Lung (tissue), 17 donors: ENCODE measurements at places on chromosomes 12 and 14. TPM values are rescaled to one million over a fixed set of nuclear protein-coding genes. Genes with fewer than 3 reads are reported as not detected.

Gene MGAT4C
- polyA plus RNA-seq = 0.01 TPM

Gene TROAP
- polyA plus RNA-seq = 2.4 TPM

Gene WNT5B
- 2.8 TPM for polyA plus RNA-seq

Gene ST8SIA1
- 1.2 TPM for polyA plus RNA-seq

Gene PTPN6
- 222 TPM for polyA plus RNA-seq

DNA sequence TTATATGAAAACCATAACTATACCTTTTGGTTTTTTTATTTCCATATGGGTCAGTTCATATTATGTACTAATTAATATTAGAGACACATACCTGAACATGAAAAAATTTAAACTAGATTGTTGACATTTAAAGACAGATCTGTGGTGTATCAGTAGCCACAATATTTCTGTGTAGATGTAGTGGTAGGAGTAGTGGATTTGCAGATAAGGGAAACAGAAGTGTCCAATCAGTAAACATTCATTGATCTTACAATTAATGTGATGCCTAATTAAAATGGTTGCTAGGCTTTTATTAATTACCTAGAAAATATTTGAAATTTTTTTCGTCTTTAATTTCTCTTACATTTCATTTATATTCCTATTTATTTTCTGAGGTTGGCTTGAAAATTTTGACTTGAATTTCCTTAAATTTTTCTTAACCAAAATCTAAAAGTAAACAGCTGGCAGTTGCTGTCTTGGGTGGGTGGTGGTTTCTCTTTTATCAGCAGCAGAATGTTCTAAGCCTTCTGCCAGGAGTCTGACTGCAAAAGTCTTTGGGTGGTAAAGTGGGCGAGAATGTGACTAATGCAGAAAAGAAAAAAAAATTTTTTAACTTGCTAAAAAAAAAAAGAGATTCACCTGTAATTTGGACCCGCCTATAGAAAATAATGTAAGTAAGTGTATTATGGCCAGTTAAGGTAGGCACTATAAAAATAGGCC lies 2.4 kb downstream of the FGFR1OP2 start:
- peaks cover 3% of the 10 kb centered on the region for H3K4me1 ChIP-seq
- no peak overlapping the region for H3K4me3 ChIP-seq
- no peak overlapping the region for H3K27ac ChIP-seq
- H3K36me3 ChIP-seq = no peaks in the 10 kb centered on the region

DNA sequence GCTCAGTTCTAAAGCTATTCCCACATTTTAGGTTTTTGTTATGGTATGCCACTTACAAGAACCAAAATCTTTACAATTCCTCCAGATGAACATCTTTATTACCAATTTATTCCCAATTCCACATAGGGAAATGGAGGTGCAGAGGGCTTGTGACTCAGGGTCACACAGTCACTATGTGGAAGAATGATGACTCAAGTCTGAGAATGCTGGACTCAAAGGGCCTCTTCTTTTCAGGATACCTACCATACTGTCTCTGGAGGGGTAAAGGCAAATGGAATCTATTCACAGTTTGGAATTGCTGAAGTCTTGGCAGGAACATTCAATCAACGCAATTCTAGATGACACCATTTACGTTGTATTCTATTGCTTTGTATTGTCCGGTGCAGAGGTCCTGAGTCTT lies 48.2 kb upstream of the MANSC4 start:
- no peak overlapping the region for H3K27ac ChIP-seq
- DNase-seq = no peak
- H3K4me1 ChIP-seq = no peaks in the 10 kb centered on the region
- no peaks in the 10 kb centered on the region for H3K36me3 ChIP-seq
- no peak overlapping the region for H3K4me3 ChIP-seq
- no peaks in the 10 kb centered on the region for H3K27me3 ChIP-seq

GRCh38 chr12:52197371-52198231 lies 5.8 kb upstream of the KRT80 start:
- H3K27ac ChIP-seq = peak overlapping the region; percentile 66
- H3K4me1 ChIP-seq = peaks cover 14% of the 10 kb centered on the region
- H3K36me3 ChIP-seq = no peaks in the 10 kb centered on the region

GRCh38 chr12:57157588-57158173 lies 10.3 kb upstream of the LRP1-AS start:
- H3K4me3 ChIP-seq = no peak overlapping the region
- H3K27ac ChIP-seq = no peak overlapping the region
- H3K27me3 ChIP-seq = no peaks in the 10 kb centered on the region
- DNase-seq = no peak
- no peaks in the 10 kb centered on the region for H3K4me1 ChIP-seq

DNA sequence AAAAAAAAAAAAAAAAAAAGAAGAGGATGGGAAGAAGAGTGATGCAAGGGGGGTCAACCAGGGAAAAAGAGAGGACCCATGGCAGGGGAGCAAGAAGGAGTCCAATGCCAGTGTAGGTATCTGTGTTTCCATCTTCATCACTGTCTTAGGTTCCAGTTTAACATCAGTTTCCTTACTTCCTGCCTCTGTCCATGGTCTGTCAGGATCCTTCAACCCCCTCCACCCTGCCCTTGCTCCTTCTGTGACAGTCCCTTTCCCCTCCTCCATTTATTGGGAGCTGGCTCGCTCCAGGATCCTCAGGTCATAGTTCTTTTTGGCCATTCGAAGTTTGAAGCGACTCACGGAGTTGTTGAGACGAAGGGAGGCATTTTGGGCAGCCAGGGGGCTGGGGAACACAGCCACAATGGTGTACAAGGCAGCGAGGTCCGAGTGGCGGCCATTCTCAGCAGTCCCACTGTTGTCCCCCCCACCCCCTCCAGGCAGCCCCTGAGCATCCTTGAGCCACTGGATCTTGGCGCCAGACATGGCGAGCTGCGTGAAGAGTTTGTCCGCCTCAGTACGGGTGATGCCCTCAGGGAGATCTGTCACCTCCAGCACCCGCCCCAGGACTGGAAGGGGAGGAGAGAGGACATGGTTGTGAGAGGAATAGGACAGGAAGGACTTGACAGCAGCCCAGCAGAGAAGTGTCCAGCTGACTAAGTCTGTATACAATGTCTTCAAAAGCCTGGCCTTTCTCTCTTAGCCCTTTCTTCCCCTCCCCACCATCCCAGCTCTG lies 3.7 kb upstream of the STAC3 start:
- DNase-seq = no peak
- H3K4me3 ChIP-seq = no peak overlapping the region
- no peaks in the 10 kb centered on the region for H3K4me1 ChIP-seq
- H3K27me3 ChIP-seq = no peaks in the 10 kb centered on the region
- peaks cover 19% of the 10 kb centered on the region for H3K36me3 ChIP-seq
- no peak overlapping the region for H3K27ac ChIP-seq

DNA sequence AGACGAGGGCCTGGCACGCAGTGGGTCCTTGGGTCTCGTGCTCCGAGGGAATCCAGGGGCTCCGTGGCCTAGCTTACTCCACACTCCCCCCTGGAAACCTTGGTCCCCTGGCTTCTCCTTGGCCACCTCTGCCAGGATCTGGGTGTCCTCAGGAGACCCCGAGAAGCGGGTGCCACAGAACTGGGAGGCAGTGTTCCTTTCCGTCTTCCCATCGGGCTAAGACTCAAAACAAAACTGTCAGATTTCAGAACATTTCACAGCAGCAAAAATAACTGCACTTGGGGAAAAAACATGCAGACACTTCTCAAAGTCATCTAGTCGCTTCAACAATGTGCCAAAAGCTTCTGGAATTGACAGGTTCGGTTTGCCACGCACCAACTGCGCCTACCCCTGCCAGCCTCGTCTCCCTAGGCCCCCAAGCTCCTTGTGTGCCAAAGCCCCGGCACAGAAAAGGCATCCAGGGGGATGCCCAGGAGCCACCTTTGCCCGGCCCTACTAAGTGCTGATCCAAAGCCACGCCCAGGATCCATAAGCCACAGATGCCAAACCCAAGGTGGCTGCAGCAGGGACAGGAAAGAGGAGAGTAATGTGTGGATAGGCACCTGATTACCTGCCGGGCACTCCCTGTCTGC lies 58.4 kb upstream of the DIO3 start:
- no peaks in the 10 kb centered on the region for H3K36me3 ChIP-seq
- no peaks in the 10 kb centered on the region for H3K27me3 ChIP-seq
- no peak overlapping the region for H3K27ac ChIP-seq
- no peaks in the 10 kb centered on the region for H3K4me1 ChIP-seq

DNA sequence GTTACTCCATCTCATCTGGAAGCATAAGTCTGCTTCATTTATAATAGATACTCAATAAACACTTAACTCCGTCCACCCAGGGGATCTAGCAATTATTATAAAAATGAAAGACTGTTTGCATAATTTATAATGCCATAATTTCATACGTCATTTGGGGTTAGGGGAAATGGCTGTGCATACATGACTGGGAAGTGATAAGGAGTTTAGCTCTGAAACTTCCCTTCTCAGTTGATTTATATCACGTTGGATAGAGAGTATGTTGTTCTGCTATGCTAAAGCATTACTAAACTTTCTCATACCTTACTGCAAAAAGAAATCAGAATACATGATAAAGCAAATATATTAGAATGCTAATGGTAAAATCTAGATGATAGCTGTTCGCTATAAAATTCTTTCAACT lies 90.4 kb upstream of the DYNC1H1 start:
- no peak for DNase-seq
- no peak overlapping the region for H3K4me3 ChIP-seq
- H3K27ac ChIP-seq = no peak overlapping the region
- no peaks in the 10 kb centered on the region for H3K36me3 ChIP-seq

DNA sequence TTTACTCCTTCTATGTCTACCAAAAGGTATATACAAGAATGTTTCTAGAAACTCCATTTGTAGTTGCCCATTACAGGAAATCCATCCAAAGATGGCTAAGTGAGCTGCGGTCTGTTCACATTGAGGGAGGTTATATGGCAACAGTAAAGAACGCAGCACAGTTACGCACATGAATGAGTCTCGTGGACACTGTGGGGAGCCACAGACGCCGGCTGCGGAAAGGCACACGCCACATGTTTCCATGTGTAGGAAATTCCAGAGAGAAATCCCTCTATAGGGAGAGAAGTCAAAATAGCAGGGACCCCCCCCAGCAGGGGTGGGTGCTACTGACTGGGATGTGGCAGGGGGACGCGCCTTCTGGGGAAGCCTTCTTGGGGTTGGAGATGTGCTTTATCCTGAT lies 139.0 kb upstream of the NCOR2 start:
- peaks cover 8% of the 10 kb centered on the region for H3K4me1 ChIP-seq
- H3K27ac ChIP-seq = peak overlapping the region; percentile 55
